ENCODE measurements at places on chromosomes 6 and 20.
A peak's percentile ranks its signal among the peaks of the same experiment; 100 is the strongest.

DNA sequence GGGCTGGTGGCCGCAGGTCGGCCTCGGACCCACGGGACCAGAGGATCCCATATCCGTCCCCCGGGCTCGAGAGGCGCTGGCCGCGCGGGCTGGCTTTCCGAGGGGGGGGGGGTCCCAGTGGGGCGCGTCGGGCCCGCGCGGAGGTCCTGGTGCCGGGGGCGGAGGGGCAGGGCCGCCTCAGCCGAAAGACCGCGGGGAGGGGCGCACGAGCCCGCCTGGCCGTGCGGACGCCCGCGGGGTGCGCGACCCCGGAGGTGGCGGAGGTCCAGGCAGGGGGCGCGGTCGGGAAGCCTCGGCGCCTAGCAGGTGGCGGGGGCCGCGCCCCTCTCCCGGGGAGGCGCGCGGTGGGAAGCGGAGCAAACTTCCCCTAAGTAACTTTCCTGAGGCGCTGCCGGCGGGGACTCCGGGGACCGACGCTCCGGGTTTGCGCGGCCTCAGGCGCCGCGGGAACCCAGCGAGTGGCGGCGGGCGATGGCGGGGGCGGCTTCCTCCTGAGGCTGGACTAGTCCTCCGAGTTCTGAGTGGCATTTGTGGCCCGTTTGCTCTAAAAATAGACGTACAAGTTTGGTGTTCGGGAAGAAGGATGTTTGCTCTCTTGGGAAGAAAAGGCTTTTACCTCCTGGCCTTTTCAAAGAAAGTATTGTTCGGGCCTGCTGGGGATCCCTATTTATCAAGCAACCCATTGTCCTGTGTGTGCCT is 26.5 kb upstream of the BTBD3 start:
- DNase-seq, result peak; percentile 14

DNA sequence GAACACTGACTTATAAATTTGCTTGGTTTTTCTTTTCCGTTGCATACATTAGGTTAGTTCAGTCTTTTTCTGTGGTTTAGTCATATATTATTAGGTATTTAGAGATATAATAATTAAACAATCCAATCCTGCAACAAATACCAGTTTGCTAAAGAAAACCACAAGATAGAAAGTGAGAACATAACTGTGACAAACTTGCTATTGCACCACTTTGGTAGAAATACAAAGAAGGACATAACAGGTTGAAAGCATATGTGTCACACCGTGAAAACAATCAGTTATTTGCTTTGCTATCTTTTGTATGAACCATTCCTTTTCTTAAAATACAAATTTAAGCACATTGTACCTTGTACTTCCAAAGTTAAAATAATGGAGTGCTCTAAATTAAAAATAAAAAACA is 42.0 kb upstream of the KCNQ5 start:
- no peak for DNase-seq

DNA sequence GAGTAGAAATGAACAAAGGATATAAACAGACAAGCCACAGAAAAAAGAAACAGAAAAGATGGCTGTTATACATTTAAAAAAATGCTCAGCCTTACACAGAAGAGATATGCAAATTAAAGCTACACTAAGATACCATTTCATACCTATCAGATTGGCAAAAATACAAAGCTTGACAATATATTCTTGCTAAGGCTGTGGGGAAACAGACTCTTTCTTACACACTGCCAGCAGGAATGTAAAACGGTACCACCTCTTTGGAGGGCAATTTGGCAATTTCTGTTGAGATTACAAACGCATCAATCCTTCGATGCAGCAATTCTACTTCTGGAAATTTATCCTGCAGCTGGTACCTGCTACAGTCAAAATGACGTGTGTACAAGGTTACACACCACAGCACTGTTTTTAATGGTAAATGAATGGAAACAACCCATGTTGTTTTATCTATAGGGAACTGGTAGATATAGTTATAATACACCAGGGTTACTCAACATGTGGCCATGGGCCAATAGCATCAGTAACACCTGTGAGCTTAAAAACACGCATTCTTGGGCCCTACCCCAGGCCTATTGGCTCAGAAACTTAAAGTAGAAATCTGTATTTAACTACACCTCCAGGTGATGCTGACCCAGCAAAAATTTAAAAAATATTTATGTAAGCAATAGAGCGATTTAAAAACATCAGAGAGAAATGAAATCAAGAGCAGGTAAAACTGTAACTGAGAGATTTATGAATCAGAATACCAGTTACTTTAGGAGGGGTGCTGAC is 53.3 kb downstream of the TRAM2 start:
- no peak for DNase-seq

- DNase-seq, result no peak
Observed at GRCh38 chr6:166861961-166862286, 94.4 kb downstream of the RNASET2 start.
